ENCODE measurements at places on chromosomes 3 and 15. TPM values are rescaled to one million over a fixed set of nuclear protein-coding genes. Genes with fewer than 3 reads are reported as not detected.
A peak's percentile ranks its signal among the peaks of the same experiment; 100 is the strongest.

Gene ISLR2
- not detected for total RNA-seq

Gene C3orf49
- total RNA-seq: not detected

- DNase-seq: no peak
Observed at GRCh38 chr3:29513236-29513635, 232.4 kb downstream of the RBMS3 start.

DNA sequence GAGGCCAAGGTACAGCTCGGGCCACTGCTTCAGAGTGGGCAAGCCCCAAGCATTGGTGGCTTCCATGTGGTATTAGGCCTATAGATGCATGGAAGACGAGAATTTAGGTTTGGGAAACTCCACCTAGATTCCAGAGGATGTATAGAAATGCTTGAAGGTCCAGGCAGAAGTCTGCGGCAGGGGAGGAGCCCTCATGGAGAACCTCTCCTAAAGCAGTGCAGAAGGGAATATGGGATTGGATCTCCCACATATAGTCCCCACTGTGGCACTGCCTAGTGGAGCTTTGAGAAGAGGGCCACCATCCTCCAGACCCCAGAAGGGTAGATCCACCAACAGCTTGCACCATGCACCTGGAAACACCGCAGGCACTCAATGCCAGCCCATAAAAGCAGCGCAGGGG is 48.1 kb upstream of the XXYLT1 start:
- no peak for DNase-seq

DNA sequence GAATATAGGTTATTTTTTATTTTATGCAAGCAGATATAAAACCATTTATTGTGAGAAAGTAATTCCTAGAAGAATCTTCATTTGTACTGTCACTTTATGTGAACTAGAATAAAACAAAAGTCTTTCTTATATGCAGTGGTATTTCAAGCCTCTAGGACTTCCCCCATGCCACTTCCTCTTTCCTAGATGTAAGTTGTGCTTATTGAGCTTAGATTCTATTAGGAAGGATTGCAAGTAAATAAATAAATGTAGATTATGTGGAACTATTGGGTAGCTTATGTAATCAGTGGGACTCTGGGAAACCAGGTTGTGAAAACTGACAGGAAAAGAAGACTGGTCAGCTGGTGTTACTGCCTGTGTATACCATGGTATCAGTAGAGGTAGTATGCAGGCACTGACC is 169.7 kb downstream of the RSRC1 start:
- DNase-seq: no peak

GRCh38 chr3:152268555-152269055 is at the start of gene MBNL1:
MBNL1 (plus strand) TSS chr3:152268929; CDS start chr3:152300194, 31,265 bp downstream.
- peak; percentile 75 for DNase-seq

- no peak for DNase-seq
Observed at GRCh38 chr3:167843886-167844285, 108.4 kb downstream of the SERPINI1 start.

GRCh38 chr3:138938056-138938876 is 8.7 kb downstream of the FOXL2 start:
- DNase-seq: no peak

DNA sequence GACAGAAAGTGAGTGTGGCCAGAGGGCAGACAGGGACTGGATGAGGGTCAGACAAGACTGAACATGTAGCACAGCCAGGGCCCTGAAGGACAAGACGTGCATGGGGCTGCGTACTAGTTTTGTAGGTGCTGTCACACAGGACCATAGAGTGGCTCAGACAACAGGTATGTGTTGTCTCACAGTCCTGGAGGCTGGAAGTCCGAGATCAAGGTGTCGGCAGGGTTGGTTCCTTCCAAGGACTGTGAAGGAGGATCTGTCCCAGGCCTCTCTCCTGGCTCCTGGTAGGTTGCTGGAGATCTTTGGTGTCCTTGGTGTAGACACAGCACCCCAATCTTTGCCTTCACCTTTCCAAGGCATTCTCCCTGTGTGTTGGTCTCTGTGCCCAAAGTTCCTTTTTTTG is 136.4 kb downstream of the SRGAP3 start:
- no peak for DNase-seq

Gene ZPLD1
- total RNA-seq: not detected

DNA sequence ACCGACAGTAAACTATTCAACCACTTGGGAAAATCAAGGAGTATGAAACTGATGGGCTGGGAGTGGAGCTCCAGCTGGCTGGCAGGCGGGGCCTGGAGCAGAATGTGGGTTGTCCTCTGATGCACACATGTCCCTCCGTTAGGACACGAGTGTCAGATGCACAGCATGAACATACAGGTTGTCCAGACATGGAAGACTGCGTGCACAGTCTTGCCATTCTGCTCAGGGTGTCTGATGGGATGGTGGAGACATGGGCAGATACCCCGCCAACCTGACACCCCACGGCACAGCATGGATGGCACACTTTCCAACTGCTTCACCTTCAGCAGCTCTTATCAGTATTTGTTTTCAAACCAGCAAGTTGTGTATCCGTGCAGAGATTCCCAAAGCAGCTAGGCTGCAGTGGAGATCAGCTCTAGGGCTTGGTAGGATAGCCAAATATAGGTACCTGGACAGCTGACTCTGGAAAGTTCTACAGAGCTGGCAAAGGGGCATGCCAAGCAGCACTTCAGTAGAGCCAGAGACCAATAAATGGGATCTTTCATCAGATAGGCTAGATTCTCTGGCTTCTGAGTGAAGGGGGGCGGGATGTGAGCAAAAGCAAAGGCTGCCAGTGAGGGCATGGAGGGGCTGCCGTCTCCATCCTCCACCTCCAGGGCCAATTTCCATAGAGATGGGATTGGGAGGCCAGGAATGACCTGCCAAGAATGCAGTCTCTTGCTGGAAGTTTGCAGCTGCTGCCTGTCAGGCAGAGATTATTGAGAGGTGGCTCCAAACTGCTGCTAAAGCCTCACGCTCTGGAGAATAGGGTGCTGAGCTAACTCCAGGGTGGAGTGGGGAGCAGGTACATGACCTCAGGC is 47.2 kb upstream of the KY start:
- DNase-seq: no peak

DNA sequence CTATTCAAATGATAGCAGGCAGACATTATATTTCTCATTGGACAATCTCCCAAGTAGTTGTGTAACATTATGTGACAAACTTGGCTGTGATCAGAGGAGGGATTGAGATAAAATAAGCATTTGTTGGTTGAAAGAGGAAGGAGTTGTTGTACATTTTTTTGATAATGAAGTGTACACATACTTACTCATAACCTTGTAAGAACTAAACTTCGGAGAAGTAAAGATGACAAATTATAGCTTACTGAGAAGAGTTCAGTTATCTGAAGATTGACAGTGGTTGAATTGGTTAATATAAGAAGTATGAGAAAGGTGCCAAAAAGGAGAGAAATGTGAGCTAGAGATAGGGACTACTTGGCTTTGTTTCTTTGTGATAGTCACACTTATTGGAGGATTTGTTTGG is 32.6 kb downstream of the STT3B start:
- no peak for DNase-seq

- DNase-seq: no peak
Observed at GRCh38 chr3:59850417-59850816, 800.6 kb upstream of the CFAP20DC start.

DNA sequence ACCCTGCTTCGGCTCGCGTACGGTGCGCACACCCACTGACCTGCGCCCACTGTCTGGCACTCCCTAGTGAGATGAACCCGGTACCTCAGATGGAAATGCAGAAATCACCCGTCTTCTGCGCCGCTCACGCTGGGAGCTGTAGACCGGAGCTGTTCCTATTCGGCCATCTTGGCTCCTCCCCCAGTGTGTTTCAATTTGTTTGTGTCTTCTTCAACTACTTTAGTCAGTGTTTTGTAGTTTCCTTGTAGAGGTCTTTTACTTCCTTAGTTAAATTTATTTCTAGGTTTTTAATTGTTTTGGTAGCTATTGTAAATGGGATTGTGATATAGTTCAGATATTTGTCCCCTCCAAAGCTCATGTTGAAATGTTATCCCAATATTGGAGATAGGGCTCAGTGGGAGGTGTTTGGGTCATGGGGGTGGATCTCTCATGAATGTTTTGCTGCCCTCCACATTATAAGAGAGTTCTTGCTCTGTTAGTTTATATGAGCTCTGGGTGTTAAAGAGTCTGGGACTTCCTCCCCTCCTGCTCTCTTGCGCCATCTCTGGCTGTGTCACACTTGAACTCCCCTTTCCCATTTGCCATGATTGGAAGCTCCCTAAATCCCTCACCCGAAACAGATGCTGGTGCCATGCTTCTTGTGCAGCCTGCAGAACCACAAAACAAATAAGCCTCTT is 304.4 kb downstream of the DOCK3 start:
- no peak for DNase-seq

Gene CFAP100
- total RNA-seq: not detected

- no peak for DNase-seq
Observed at GRCh38 chr15:46576646-46577395, 942.0 kb downstream of the SQOR start.

Gene GRK7
- total RNA-seq: 0.22 TPM

DNA sequence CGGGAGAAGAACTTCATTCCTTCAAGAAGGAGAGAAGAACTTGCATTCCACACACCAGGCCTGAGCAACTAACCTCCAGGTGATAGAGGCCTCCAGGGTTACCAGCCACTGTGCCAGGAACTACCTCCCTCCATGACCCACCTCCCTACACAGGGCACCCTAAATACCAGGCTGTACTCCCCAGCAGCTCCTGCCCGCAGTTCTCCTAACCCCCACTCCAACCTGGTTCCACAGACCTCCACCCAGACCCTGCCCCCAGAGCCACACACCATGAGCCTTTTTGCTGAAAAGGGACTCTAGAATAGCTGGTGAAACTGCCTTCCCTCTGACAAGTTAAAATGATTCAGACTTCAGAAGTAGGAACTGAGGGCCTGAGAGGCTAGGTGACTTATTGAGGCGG is 8.2 kb downstream of the IGDCC3 start:
- DNase-seq: no peak

Gene CCR1
- total RNA-seq: 0.34 TPM

DNA sequence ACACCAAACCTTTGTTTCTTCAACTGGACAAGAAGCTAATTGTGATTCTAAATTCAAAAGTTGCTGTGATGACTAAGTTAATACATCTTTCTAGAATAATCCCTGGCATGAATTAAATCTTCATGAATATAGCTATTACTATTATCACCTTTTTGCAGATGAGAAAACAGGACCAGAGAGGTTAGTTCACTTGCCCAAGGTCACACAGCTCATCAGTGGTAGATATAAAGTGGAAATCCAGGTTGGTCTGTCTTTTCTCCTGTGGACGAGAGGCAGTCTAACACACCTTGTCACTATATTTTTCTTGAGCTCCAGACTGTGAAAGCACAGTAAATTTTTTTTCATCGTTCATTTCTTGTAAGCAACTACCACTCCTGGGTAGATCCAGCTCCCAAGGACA is 247.6 kb upstream of the LRTM1 start:
- DNase-seq: no peak

- no peak for DNase-seq
Observed at GRCh38 chr3:150348500-150348899, 59.6 kb upstream of the TSC22D2 start.

DNA sequence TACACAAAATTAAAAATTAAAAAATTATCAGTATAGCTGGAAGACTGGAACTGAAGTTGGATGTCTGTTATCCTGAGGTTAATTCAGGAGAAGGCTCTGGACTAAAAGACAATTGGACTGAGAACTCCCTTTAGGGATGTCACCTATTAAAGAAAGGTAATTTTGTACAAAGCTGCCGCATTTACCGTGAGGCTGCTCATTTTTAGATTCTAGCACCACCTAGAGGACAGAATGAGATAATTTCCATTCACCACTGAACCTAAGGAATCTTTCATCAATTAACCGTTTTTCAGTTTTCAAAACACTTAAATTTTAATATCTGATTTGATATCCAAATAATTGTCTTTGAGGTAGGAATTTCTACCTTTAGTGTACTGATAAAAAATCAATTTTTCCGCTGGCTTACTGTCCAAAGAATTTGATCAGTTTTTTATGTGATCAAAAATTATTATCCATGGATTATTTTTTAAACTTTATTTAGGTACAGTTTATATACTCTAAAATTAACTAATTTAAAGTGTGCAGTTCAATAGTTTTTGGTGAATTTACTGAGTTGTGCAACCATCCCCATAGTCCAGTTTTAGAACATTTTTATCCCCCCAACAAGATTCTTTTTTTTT is 106.7 kb upstream of the TNIK start:
- DNase-seq: no peak

GRCh38 chr15:75043509-75044257 is 20.3 kb downstream of the PPCDC start:
- DNase-seq: no peak

- DNase-seq: no peak
Observed at GRCh38 chr15:87746333-87746732, 510.2 kb downstream of the NTRK3 start.

DNA sequence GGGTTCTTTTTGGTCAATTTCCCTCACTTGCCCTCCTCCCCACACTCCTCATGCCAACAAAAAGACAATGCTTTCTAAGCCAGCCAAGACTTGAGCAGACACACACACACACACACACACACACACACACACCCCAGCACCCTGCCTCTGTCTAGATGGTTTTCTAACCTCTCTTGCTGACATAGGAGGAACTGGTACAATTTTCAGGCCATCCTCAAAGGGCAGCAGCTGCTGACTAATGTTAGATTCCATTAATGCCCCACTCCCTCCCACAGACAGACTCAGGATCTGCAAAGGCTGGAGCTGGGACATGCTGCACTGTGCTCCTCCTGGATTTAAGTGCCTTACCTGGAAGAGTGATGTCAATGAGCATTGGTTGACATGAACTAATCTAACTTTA is 438.4 kb downstream of the OCA2 start:
- no peak for DNase-seq

Gene SEMA6D
- not detected for total RNA-seq

DNA sequence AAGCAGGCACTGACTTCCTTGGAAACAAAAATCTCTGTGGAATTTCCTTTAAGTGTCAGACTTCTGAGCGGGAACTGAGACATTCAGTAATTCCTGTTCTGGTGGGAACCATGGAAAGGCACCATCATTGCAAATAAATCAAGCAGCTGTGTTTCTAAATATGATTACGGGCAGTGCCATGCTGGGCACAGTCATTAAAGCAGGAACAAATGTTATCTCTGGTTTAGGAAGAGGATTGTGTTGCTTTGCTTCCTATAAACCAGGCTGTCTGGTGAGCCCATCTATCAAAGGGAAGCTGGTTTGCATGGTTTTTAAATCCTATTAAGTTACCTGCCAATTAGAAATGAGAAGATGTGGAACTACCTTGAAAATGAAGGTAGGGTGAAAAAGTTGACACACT is 86.7 kb downstream of the EBLN2 start:
- DNase-seq: no peak

Gene GNB4
- 0.56 TPM for total RNA-seq

- DNase-seq: no peak
Observed at GRCh38 chr3:183378008-183378407, 50.4 kb downstream of the MCF2L2 start.
